Ovary (tissue), 10 donors: ENCODE measurements at places on chromosomes 7 and 10.
A peak's percentile ranks its signal among the peaks of the same experiment; 100 is the strongest.

DNA sequence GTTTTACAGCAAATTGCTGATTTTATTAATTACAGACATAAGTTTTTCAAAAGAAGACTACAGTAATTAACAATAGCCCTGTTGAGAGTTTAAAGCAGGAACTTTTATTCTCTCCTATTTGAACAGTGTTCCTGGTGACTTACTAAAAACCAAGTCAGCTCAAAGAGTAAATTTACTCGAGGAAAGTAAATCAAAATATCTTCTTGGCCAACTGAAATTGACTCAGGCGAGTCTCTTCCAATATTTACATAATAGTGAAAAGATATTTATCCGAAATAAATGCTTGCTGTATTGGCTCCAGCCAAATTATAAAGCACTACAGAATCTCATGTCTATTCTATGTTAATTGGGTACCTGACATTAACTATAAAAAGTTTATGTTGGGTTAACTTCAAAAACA, 13.2 kb downstream of the CYTH3 start:
- H3K4me3 ChIP-seq = no peak overlapping the region
- DNase-seq = no peak
- no peaks in the 10 kb centered on the region for H3K27me3 ChIP-seq
- H3K27ac ChIP-seq = no peak overlapping the region

- no peaks in the 10 kb centered on the region for H3K27me3 ChIP-seq
- H3K36me3 ChIP-seq = no peaks in the 10 kb centered on the region
- H3K4me3 ChIP-seq = no peak overlapping the region
- no peak overlapping the region for H3K27ac ChIP-seq
- peaks cover 3% of the 10 kb centered on the region for H3K4me1 ChIP-seq
Observed at GRCh38 chr10:74738985-74739567, 87.3 kb upstream of the KAT6B start.

DNA sequence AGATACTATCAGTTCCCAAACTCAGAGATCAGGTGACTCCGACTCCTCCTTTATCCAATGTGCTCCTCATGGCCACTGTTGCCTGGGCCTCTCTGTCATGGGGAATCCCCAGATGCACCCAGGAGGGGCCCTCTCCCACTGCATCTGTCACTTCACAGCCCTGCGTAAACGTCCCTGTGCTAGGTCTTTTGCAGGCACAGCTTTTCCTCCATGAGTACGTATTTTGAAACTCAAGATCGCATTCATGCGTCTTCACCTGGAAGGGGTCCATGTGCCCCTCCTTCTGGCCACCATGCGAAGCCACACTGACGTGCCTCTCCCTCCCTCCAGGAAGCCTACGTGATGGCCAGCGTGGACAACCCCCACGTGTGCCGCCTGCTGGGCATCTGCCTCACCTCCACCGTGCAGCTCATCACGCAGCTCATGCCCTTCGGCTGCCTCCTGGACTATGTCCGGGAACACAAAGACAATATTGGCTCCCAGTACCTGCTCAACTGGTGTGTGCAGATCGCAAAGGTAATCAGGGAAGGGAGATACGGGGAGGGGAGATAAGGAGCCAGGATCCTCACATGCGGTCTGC, 162.2 kb downstream of the EGFR start:
- H3K27ac ChIP-seq = no peak overlapping the region
- no peak for DNase-seq
- peaks cover 27% of the 10 kb centered on the region for H3K4me1 ChIP-seq
- no peak overlapping the region for H3K4me3 ChIP-seq

DNA sequence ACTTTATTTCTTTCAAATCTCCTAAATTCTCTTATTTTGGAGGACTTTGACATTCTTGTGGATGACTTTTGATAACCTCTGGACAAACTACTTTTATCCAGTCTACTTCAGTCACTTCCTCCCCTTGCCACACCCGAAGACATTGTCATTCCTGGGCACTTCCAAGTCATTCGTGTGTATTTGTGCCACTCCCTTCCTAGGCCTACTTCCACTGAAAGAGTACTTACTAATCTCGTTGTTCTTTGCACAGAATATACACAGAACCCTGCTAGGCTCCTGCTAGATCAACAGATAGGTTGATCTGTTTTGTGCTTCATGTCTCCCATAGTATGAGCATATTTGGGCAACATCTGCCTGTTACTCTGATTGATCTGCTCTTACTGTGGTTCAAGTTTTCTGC, 355.4 kb downstream of the HGF start:
- no peaks in the 10 kb centered on the region for H3K36me3 ChIP-seq
- DNase-seq = no peak
- H3K27ac ChIP-seq = no peak overlapping the region
- H3K27me3 ChIP-seq = no peaks in the 10 kb centered on the region

- H3K27ac ChIP-seq = no peak overlapping the region
- H3K4me1 ChIP-seq = no peaks in the 10 kb centered on the region
- no peak for DNase-seq
- H3K27me3 ChIP-seq = no peaks in the 10 kb centered on the region
- no peak overlapping the region for H3K4me3 ChIP-seq
- no peaks in the 10 kb centered on the region for H3K36me3 ChIP-seq
Observed at GRCh38 chr7:79872176-79872575, 262.5 kb upstream of the GNAI1 start.

- no peaks in the 10 kb centered on the region for H3K4me1 ChIP-seq
- H3K27ac ChIP-seq = no peak overlapping the region
- no peaks in the 10 kb centered on the region for H3K36me3 ChIP-seq
- H3K4me3 ChIP-seq = no peak overlapping the region
- H3K27me3 ChIP-seq = no peaks in the 10 kb centered on the region
Observed at GRCh38 chr10:31383810-31384588, 65.0 kb downstream of the ZEB1 start.

- DNase-seq = no peak
- no peaks in the 10 kb centered on the region for H3K27me3 ChIP-seq
- no peak overlapping the region for H3K4me3 ChIP-seq
- H3K27ac ChIP-seq = no peak overlapping the region
Observed at GRCh38 chr10:13056456-13057077, 43.4 kb upstream of the OPTN start.

- no peak overlapping the region for H3K4me3 ChIP-seq
- no peaks in the 10 kb centered on the region for H3K36me3 ChIP-seq
- no peaks in the 10 kb centered on the region for H3K27me3 ChIP-seq
- H3K4me1 ChIP-seq = no peaks in the 10 kb centered on the region
- H3K27ac ChIP-seq = no peak overlapping the region
- DNase-seq = no peak
Observed at GRCh38 chr7:21966271-21966670, 20.6 kb upstream of the CDCA7L start.

- no peaks in the 10 kb centered on the region for H3K4me1 ChIP-seq
Observed at GRCh38 chr7:685540-685939, 41.0 kb upstream of the DNAAF5 start.

GRCh38 chr7:8785081-8785480, 351.7 kb downstream of the NXPH1 start:
- no peak overlapping the region for H3K27ac ChIP-seq
- H3K4me3 ChIP-seq = no peak overlapping the region
- H3K36me3 ChIP-seq = no peaks in the 10 kb centered on the region
- no peaks in the 10 kb centered on the region for H3K4me1 ChIP-seq
- DNase-seq = no peak

GRCh38 chr10:71837098-71837827, 13.8 kb downstream of the PSAP start:
- no peaks in the 10 kb centered on the region for H3K27me3 ChIP-seq
- DNase-seq = no peak
- H3K27ac ChIP-seq = no peak overlapping the region
- peaks cover 20% of the 10 kb centered on the region for H3K4me1 ChIP-seq

DNA sequence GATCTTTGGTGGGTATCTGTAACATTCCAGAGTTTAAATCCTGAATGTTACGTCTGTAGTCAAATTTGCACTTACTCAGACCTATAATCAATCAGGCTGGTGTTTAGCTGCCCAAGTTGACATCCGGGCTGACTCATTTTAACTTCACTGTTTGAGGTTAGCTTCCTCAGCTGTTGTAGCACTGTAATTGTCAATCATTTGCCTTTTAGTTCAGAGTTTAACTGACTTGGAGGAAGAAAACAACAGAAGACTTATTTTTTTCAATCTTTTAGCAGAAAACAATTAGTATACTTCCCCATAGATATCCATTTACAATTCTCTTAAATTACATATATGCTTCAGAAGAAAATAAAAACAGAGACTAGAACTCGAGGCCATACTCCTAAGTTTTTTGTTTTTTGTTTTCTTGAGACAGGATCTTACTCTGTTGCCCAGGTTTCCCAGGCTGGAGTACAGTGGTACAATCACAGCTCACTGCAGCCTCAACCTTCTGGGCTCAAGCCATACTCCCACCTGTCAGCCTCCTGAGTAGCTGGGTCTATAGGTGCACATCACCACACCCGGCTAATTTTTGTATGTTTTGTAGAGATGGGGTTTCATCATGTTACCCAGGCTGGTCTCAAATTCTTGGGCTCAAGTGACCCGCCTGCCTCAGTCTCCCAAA, 38.5 kb upstream of the LRRC17 start:
- no peak overlapping the region for H3K4me3 ChIP-seq
- no peaks in the 10 kb centered on the region for H3K36me3 ChIP-seq

- no peak overlapping the region for H3K27ac ChIP-seq
- no peaks in the 10 kb centered on the region for H3K36me3 ChIP-seq
- H3K4me1 ChIP-seq = no peaks in the 10 kb centered on the region
- H3K4me3 ChIP-seq = no peak overlapping the region
- DNase-seq = no peak
Observed at GRCh38 chr10:103794996-103795395, 60.4 kb downstream of the SH3PXD2A start.

DNA sequence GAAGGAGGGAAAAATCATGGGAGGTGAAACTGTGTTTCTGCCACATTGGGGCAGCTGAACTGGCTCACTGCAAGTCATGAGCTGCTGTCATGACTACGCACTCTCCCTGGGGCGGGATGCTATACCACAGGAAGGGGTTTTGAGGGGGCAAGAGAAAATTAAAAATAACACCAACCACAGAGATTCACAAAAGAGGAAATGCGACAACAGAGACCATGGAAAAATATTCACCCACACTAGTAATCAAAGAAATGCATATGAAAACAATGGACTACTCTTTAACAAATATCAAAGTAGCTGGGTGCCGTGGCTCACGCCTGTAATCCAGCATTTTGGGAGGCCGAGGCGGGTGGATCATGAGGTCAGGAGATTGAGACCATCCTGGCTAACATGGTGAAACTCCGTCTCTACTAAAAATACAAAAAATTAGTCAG, 65.2 kb upstream of the TM9SF3 start:
- no peaks in the 10 kb centered on the region for H3K4me1 ChIP-seq
- H3K27me3 ChIP-seq = no peaks in the 10 kb centered on the region
- H3K4me3 ChIP-seq = no peak overlapping the region

- no peaks in the 10 kb centered on the region for H3K36me3 ChIP-seq
- no peak overlapping the region for H3K27ac ChIP-seq
- no peak for DNase-seq
- no peaks in the 10 kb centered on the region for H3K27me3 ChIP-seq
- no peak overlapping the region for H3K4me3 ChIP-seq
- H3K4me1 ChIP-seq = no peaks in the 10 kb centered on the region
Observed at GRCh38 chr7:52620849-52621248, 414.6 kb upstream of the POM121L12 start.

DNA sequence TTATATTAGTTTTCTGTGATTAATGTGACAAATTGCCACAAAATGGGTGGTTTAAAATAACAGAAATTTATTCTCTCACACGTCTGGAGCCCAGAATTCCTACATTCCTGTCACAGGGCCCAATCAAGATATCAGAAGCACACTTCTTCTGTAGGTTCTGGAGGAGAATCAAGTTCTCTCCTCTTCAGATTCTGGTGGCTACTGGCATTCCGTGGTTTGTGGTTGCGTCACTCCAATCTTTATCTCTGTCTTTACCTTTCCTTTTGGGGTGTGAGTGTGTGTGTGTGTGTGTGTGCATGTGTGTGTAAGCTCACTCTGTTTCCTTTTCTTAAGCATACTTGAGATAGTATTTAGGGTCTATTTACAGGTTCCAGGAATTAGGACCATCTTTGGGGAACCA, 115.5 kb upstream of the DKK1 start:
- no peak overlapping the region for H3K27ac ChIP-seq
- H3K36me3 ChIP-seq = no peaks in the 10 kb centered on the region
- H3K27me3 ChIP-seq = no peaks in the 10 kb centered on the region
- H3K4me3 ChIP-seq = no peak overlapping the region
- H3K4me1 ChIP-seq = no peaks in the 10 kb centered on the region
- DNase-seq = no peak

GRCh38 chr7:157318015-157318706, 18.6 kb upstream of the DNAJB6 start:
- no peak for DNase-seq
- H3K27me3 ChIP-seq = no peaks in the 10 kb centered on the region
- no peaks in the 10 kb centered on the region for H3K4me1 ChIP-seq
- H3K27ac ChIP-seq = no peak overlapping the region
- no peak overlapping the region for H3K4me3 ChIP-seq

DNA sequence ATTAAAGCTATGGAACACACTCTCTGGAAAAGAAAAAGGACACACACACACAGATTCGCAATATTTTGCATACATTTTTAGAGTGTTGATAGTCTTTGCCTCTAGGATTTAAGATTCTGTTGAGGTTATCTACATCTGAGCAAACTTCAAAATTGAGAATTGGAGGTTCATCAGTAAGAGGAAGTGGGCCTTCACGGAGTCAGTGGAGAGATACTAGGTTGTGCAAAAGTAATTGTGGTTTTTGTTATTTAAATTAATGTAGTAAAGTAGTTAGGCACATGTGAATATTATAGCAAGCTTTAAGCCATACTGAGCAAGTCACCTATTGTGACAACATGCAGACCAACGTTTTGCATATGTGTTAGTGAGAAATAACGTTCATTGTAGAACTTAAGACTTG, 19.8 kb upstream of the NXPH1 start:
- no peaks in the 10 kb centered on the region for H3K36me3 ChIP-seq
- H3K27me3 ChIP-seq = no peaks in the 10 kb centered on the region
- H3K4me3 ChIP-seq = no peak overlapping the region
- H3K27ac ChIP-seq = no peak overlapping the region
- no peaks in the 10 kb centered on the region for H3K4me1 ChIP-seq

GRCh38 chr7:12690041-12690878, 2.8 kb downstream of the ARL4A start:
- H3K27ac ChIP-seq = no peak overlapping the region
- no peaks in the 10 kb centered on the region for H3K27me3 ChIP-seq
- peak overlapping the region; percentile 9 for H3K4me3 ChIP-seq
- no peak for DNase-seq
